ENCODE measurements at places on chromosomes 16 and 17.

DNA sequence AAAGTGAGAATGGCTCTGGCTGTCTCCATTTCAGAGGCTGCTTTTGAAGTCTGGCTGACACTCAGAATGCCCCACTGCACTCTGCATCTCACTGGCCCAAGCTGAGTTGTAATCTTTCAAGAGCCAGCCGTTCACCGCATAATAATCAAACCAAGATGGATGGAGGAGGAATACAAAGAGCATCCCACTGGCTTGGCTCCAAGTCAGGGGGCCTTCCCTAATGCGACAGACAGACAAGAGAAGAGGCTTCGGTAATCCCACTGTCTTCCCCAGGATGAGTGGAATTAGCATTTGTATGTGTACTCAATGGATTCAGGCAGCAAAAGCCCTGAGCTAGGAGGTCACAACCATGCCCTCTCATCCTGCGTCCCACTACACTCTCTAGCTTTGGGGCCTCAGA lies 68.0 kb downstream of the CBLN1 start:
- no peak for DNase-seq

- DNase-seq: no peak
These were observed 439.0 kb upstream of the ASIC2 start for GRCh38 chr17:33732116-33732515.

DNA sequence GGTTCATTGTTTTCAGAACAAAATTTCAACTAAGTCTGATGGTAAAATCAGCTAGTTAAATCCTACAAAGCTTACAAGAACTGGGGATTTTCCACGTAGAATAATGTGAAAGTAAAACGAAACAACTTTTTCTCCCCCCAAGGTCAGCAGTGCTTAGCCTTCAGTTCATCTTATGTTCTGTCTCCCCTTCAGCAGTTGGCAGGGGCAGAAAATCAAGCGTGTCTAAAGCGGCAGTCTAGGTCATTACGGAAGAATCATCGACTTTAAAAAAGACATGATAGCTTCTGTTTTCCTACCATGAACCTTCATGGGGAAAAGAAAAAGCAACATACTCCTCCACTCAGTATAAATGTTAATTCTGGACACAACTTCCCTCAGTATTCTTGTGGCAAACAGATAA lies 50.7 kb downstream of the GNA13 start:
- DNase-seq: no peak

GRCh38 chr17:47975823-47976205 lies 4.9 kb downstream of the CDK5RAP3 start:
- no peak for DNase-seq

DNA sequence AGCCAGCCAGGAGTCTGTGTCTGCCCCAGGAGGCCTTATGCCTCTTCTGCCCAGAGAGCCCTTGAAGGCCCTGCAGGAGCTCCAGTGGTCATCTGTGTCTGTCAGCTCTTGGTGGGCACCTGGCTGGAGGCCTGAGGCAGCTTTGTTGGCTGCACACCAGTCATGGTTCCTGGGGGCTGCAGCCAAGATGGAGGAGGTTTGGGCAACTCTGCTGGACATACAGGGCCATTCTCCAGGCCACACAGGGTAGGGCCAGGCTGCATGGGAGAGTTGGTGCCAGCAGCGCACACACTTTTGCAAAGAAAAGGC lies 29.4 kb downstream of the B9D1 start:
- no peak for DNase-seq

DNA sequence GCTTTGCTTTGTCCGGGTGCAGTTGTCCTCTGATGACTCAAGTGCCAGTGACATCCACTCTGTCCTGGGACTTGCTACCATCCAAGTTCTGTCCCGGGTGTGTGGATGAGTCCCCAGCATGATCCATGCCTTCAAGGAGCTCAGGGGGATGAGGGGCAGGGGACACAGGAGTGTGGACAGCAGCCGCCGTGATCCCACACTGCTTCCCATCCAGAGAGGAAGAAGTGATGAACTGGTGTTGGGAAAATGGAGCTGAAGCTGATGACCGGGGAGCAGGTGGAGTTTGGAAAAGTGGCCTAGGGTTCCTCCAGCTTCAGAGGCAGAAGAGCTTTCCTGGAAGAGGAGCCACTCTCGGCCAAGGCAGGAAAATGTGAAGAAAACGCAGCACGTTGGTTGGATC lies 249.6 kb upstream of the TNRC6C start:
- no peak for DNase-seq

- no peak for DNase-seq
These were observed 2.6 kb downstream of the OVCA2 start for GRCh38 chr17:2044263-2044894.

GRCh38 chr16:68426347-68426652 lies 22.0 kb downstream of the SMPD3 start:
- DNase-seq: no peak

GRCh38 chr17:21090902-21091618 lies 35.7 kb upstream of the DHRS7B start:
- DNase-seq: no peak

GRCh38 chr17:59859444-59860025 lies 33.2 kb downstream of the TUBD1 start:
- DNase-seq: no peak

DNA sequence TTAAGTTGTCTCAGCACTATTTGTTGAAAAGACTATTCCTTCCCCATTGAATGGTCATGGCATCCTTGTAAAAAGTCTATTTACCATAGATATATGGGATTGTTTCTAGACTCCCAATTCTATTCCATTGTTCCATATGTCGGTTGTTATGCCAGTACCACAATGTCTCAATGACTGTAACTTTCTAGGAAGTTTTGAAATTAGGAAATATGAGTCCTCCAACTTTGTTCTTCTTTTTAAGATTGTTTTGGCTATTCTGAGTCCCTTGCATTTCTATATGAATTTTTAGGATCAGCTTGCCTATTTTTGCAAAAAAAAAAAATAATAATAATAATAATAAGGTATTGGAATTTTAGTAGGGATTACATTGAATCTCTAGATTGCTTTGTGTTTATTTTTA lies 43.0 kb upstream of the ABCA3 start:
- DNase-seq: no peak

- no peak for DNase-seq
These were observed 17.4 kb downstream of the ASPSCR1 start for GRCh38 chr17:81994593-81995462.

DNA sequence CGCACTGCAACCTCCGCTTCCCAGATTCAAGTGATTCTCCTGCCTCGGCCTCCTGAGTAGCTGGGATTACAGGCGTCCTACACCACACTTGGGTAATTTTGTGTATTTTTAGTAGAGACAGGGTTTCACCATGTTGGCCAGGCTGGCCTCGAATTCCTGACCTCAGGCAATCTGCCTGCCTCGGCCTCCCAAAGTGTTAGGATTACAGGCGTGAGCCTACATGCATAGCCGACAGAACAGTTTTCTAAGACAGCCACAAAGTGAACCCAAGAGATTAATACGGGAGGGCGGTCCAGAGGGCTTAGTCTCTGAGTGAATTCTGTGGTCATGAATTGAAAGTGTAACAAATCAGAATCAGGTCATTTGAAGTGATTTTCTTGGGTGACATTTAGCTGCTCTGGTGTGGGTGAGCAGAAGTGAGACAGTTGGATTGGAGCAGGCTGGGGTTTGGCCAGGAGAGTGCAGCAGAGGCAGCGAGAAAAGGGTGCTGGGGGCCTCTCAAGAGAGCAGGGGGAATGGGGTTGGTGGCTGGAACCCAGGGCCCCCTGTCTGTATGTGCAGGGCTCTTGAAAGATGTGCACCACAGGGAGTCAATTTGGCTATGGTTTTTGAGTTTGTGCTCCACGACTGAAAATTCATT lies 231.4 kb upstream of the WSCD1 start:
- DNase-seq: no peak

- no peak for DNase-seq
These were observed 100.4 kb downstream of the COPRS start for GRCh38 chr17:31758646-31759045.

GRCh38 chr17:28057731-28058246 lies 15.3 kb downstream of the NLK start:
- no peak for DNase-seq

DNA sequence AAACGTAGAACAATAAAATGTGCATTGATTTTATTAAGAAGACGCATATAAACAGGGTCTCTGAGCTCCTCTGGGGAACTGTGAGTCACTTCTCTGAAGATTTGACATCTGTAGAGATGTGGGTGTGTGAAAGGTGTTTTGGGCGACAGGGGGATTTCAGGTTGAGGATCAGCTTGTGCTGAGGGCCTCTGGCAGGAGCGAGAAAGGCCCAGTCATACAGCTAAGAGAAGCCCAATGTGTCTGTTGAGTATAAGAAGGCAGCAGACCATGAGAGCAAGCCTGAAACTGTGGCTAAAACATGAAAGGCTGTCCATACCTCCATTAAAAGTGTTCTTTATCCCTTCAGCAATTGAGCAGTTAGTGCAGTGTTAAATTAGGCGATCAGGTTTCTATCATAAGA lies 406.5 kb upstream of the MON1B start:
- no peak for DNase-seq

- DNase-seq: no peak
These were observed 47.1 kb downstream of the LITAF start for GRCh38 chr16:11539641-11540050.

- DNase-seq: no peak
These were observed 43.4 kb upstream of the RASD1 start for GRCh38 chr17:17539591-17539990.

DNA sequence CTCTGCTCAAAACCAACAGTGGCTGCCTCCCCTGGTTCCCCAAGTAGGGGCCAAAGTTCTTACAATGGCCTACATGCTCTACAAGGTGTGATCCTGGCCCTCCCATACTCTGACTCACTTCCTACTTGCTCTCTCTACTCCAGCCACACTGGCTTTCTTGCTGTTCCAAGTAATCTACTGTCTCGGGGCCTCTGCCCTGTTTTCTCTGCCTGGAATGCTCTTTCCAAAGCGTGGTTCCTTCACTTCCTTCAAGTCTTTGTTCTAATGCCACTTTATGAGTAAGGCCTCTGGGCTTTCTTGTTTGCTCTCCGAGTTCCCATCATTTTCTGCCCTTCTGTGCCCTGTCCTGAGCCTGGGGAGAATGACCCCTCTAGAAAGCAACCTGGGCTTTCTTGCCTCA lies 4.1 kb upstream of the CDH3 start:
- DNase-seq: no peak

GRCh38 chr16:56945847-56946527 lies 14.0 kb downstream of the HERPUD1 start:
- DNase-seq: no peak

DNA sequence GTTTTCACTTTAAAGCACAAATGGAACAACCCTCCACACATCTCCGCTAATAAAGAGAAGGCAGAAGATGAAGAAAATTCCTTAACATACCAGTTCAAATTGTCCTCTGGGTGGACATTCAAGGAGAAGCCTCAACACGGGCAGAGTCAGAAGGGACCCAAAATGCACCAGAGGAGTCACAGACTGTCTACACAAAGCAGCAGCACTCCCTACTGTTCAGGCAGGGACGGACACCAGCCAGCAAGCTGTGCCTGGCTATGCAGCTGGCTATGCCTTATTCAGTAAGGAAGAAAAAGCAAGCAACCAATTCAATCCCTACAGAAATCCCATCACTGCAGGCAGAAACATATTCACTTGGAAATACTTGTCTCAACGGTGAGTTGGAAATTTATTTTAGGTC lies 8.1 kb downstream of the DNAJC7 start:
- DNase-seq: no peak

DNA sequence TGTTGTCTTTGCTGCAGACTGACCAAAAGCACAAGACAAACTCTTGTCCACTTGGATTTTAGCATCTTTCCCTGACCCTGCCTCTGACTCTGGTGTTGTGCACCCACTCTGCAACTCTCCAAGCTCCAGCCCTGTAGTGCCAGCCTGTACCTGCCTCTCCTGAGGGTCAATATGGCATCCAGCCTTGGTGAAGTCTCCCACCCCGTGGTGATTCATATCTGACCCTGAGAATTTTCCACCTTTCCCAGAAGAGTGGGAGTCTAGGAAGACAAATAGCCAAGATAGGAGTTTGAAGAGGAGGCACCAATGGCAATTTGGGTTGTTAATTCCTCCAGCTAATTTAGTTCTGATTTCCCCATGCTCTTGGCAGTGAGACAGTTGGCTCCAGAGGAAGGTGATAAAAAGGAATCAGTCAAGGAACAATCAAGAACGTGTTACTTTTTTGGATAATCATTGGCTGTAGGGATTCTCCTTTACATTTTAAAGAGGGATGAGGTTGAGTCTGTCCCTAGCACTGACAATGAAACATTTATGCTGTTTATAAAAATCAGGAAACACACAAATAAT lies 416.0 kb downstream of the MAF start:
- DNase-seq: no peak

DNA sequence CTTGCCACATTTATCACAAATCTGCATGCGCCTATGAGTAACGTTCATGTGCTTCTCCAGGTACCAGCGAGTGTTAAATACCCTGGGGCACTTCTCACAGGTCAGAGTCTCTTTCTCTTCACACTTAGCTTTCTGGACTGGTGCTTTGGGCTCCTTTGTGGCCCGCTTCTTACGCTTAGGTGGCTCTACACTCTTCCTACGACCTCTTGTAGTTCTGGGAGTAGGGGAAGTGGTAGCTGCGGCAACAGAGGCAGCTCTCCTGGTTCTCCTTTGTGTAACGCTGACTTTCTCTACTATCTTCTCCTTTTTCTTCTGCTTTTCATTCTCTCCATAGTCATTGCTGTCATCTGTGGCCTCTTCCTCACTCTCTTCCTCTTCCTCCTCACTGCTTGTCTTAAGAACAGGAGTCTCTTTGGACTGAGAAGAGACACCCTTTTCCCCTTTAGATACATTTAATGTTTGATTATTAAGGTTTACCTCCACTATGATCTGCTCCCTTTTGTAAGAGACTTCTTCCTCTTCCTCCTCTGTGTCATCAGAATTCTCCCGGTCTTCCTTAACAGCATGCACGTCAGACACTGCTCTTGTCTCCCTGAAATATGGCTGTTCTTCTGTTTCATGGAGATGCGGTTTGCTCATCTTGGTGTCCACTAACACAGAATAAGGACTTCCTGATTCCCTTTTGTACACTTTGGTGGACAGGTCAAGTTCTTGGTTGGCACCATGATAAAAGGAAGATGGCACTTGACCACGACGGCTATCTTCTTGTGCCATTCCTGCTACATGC lies 45.0 kb downstream of the ZNF652 start:
- no peak for DNase-seq

GRCh38 chr17:3879186-3879585 lies 13.7 kb downstream of the CAMKK1 start:
- DNase-seq: no peak

Measured in cortex of kidney (tissue), 1 donor.